ENCODE measurements at places on chromosomes 6 and 20.

GRCh38 chr6:149026530-149026942 lies 279.7 kb downstream of the UST start:
- DNase-seq: peak; percentile 6

GRCh38 chr6:69784595-69785377 lies 12.0 kb downstream of the LMBRD1 start:
- no peak for DNase-seq

- DNase-seq: no peak
These were observed 4.6 kb downstream of the XKR7 start for GRCh38 chr20:31972471-31973021.

- DNase-seq: no peak
These were observed 651.3 kb downstream of the KIF16B start for GRCh38 chr20:15921930-15922329.

DNA sequence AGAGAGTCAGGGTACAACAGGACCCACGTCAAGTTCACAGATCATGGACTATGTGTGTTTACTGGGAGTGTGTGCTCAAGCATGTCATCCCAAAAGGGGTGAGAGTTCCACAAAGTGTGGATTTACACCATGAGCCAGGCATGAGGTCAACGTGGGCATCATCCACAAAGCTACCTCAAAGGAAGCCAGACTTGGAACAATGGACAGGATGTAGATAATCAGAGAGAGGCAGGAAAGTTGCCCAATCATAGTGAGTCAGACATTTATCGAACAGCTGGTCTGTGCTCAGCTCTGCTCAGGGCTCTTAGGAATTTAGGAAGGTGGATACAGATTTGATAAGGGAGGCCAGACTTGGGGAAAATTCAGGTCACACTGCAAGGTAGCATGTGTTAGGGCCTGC lies 317.2 kb upstream of the CDYL start:
- DNase-seq: no peak

GRCh38 chr6:160124605-160125004 lies 3.0 kb downstream of the SLC22A1 start:
- no peak for DNase-seq
